ENCODE measurements at places on chromosomes 11 and 22.

DNA sequence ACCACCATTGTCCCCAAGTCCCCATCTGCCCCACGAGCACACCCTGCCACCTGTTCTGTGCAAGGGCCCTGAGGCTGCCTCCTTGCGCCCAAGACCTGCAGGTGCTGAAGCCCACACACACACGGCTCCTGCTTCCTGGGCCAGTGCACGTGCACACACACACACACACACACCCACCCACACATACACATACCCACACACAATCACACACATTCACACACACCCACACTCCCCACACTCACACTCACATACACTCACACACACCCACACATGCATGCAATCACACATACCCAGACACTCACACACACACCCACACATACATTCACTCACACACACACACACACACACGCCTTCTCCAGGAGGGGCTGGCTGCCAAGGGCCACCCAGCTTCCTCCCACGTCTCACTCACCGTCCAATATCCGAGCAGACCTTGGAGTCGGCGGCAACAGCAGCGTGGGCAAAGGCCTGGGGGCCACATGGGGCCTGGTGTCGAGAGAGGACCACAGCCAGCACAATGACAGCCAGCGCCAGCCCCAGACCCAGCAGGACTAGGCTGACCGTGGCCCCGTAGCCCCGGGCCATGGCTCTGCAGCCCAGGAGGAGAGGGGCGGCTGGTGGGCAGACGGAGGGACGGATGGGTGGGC, 616 bp downstream of the GGT5 start:
- no peak for DNase-seq

DNA sequence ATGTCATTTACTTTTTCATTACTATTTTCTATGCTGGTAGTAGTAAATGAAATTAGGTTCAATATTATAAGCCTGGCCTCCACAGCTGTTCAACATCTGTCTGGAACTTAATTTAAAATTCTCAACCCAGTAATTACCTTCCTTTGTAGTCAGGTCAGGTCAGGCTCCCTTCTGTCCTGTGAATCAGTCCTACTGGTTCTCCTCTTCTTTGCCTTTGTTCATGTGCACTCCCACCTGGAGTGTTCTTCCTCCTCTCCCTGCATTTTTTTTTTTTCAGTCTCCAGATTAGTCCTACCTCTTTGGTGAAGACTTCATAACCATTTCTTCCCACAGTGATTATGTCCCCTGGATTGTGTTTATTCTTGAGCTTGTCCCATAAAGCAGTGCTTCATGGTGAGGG, 67.9 kb downstream of the DKK3 start:
- no peak for DNase-seq

- DNase-seq = no peak
Measured at GRCh38 chr11:68471360-68472340, 11.1 kb downstream of the PPP6R3 start.

- DNase-seq = no peak
Measured at GRCh38 chr11:126595560-126595959, 240.1 kb downstream of the ST3GAL4 start.

- DNase-seq = peak; percentile 14
Measured at GRCh38 chr11:66011785-66012303, at the start of gene CST6. CST6 (plus strand) TSS chr11:66012008; CDS start chr11:66012045, 37 bp downstream.

- no peak for DNase-seq
Measured at GRCh38 chr11:91802475-91802874, 422.1 kb upstream of the FAT3 start.
